ENCODE measurements at places on chromosomes 16 and 17.

DNA sequence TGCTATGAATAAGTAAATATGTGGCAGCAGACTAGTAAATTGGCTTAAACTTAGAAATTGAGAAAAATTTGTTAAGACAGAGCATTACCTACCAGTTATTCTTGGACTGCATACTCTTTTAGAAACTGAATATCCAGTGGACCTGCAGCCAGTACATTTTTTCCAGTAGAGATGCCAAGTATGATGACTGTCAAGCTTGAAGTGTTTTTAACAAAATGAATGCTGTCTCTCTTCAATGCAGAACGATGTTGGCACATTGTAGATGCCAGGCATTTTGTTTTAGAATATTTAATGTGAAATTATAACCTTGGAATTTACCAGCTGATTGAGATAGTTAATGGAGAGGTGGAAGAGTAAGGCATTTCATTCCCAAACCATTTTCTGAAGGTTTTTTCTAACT lies 52.5 kb downstream of the NFAT5 start:
- DNase-seq = no peak

GRCh38 chr16:89565506-89566372 lies 5.3 kb downstream of the RPL13 start:
- DNase-seq = peak; percentile 27

GRCh38 chr16:49514073-49514980 lies 140.7 kb downstream of the C16orf78 start:
- DNase-seq = no peak

- DNase-seq = no peak
Observed at GRCh38 chr16:69469807-69470561, 45.6 kb downstream of the CYB5B start.

- DNase-seq = no peak
Observed at GRCh38 chr16:78957317-78958100, 643.0 kb downstream of the MAF start.

GRCh38 chr16:69410219-69410990 lies 14.0 kb upstream of the CYB5B start:
- no peak for DNase-seq

- DNase-seq = no peak
Observed at GRCh38 chr16:82848013-82848412, 221.2 kb downstream of the CDH13 start.

DNA sequence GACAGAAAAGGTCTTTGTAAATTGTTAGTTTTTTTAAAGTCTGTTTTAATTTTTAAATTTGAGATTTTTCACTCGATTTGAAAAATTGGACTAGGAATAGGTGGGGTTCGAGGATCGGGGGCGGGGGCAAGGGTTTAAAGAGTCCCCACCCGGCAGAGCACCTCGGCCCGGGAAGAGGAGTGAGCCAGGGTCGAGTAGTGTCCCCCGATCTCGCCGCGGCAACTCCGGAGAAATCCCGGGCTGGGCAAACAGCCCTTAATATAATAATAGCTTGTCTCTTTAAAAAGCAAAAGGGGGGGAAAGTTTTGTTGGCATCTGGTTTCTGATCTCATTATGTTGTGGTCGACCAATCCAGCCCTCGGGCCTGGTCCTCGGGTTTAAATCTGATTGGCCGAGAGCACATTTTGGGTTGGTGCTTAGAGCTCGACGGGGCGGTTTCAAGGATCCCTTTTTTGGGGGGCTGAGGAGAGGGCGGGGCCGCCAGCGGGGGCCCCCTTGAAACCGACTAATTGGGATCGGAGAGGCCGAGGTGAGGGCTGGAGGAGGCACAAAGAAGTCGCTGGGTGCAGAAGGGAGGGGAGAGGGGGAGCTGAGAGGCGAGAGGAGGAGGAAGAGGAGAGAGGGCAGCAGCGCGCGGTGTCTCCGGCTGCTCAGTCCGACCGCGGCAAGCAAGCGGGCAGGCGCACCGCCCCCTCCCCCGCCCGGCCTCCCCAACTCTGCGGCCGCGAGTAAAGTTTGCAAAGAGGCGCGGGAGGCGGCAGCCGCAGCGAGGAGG lies at the start of gene FZD2:
Gene FZD2 (plus strand): TSS at position 653 of the 775 bp plus-strand sequence. CDS start 205 bp downstream, outside the sequence.
- DNase-seq = peak; percentile 29

GRCh38 chr16:27312580-27313421 lies 973 bp upstream of the IL4R start:
- no peak for DNase-seq

DNA sequence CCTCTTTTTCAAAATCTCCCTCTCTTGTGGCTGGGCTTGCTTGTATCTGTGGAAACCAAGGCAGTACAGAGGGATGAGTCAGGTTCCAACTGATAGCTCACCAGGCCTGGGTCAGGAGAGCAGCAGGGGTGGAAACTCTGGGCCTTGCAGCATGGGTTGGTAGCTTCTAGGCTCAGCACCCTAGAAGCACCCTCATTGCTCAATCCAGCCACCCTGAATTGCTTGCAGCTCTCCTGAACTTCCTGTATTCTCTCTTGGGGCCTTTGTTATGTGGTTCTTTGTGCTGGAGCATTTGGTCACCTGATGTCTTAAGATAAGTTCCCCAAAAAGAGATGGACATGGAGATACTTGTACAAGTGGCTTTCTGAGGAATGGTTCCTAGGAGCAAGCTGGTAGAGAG lies 169.4 kb downstream of the IRX5 start:
- no peak for DNase-seq
